ENCODE measurements at places on chromosomes 2 and 18.

DNA sequence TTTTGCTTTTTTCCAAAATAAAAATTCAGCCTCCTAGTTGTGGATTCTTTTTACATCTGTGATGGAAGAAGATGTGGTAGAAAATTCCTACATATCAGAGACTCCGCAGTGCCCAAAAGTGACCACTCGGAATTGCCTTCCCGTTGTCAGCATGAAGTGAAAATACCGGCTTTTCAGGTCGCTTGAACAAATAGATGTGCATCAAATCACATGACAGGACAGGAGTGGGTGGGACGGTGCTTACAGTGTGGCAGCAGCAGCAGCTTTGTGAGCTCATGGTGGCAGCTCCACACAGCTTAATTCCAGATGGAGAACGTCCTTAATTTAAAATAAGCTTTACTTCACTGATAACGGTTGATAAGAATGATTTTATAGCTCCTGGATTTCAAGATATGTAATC lies 20.3 kb downstream of the SALL3 start:
- DNase-seq: no peak

DNA sequence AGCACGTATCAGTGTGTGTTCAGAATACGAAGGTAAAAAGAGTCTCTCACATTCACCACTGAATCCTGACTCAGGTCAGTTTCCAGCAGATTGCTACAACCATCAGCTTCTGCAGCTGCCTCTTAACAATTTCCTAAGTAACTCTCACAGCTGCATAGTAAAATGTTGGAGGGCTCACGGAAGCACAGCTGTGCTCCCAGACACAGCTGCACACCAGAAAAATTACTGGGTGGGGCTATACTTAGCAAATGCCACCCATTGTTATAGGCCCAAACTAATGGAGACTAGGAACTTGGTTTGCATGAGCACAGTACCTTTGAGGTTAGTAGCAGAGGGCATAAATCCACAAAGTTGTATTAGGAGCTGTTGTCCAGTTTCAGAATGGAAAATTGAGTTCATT lies 153.9 kb upstream of the ERBB4 start:
- no peak for DNase-seq

DNA sequence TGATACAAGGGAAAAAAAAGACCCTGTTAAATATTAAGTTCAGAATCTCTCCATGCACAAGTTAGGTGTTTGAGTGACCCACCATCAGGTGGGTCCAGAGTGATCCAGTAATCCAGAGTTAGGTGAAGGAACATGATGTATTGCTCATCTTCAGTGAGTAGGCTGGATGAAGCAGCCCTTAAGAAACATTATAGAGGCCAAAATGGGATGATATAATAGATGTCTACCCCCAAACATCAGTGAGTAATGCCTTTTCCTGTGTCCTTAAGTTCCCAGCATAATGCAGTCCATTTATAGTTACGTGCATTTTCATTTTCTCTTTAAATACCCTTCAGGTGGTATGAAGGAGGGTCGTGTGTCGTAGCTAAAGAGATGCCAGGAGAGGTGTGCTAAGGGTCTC lies 89.6 kb downstream of the MAP4K4 start:
- no peak for DNase-seq

DNA sequence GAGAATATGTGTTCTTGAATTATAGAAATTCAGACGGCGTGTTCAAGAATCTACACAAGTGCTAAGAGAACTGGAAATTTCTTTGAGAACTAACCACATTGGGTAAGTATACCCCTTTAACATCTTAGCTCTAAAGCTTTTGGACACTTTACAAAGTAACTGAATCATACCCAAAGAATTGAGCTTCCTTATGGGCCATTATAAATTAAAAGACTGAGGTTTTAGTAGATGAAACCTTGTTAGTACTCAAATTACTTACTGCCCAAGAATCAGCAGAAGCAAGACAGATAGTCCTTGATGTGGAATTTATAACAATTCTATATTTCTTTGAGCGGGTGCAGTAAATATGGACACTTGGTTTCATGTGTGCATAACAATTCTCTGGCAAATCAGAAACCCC lies 168.3 kb downstream of the PRPF40A start:
- DNase-seq: no peak

DNA sequence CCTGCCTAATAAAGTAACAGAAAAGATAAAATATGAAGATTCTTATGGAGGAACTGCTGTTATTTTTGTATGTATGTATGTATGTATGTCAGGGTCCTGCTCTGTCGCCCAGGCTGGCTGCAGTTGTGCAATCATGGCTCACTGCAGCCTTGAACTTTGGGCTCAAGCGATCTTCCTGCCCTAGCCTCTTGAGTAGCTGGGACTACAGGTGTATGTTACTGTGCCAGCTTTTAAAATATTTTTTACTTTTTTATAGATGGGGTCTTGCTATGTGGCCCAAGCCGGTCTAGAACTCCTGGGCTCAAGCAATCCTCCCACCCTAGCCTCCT lies 26.7 kb downstream of the ANKRD29 start:
- DNase-seq: no peak

DNA sequence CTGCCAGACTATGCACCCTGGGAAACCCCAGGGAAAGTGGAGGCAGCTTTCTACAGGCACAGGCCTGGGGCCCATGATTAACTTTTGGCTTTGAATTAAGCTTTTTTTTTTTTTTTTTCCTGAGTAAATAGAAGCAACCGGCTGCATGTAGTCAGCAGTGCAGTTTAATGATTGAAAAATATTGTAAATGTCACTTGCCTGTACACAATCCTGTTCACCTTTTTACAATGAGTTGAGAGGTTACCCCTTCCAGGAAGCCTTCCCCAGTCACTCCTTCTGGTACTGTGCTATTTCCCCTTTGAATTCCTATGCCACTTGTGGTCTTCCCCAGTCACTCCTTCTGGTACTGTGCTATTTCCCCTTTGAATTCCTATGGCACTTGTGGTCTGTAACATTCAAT lies 475.6 kb downstream of the TDRD15 start:
- DNase-seq: no peak

Measured in hippocampal formation (tissue), 2 donors.